PC-9 (cell line): ENCODE measurements at places on chromosomes 11 and 22. TPM values are rescaled to one million over a fixed set of nuclear protein-coding genes. Genes with fewer than 3 reads are reported as not detected.

- no peaks in the 10 kb centered on the region for H3K27me3 ChIP-seq
- peaks cover 57% of the 10 kb centered on the region for H3K4me1 ChIP-seq
- H3K4me3 ChIP-seq = no peak overlapping the region
- DNase-seq = peak; percentile 88
- H3K27ac ChIP-seq = peak overlapping the region; percentile 80
These were observed 50.9 kb upstream of the CDON start for GRCh38 chr11:126113515-126113957.

DNA sequence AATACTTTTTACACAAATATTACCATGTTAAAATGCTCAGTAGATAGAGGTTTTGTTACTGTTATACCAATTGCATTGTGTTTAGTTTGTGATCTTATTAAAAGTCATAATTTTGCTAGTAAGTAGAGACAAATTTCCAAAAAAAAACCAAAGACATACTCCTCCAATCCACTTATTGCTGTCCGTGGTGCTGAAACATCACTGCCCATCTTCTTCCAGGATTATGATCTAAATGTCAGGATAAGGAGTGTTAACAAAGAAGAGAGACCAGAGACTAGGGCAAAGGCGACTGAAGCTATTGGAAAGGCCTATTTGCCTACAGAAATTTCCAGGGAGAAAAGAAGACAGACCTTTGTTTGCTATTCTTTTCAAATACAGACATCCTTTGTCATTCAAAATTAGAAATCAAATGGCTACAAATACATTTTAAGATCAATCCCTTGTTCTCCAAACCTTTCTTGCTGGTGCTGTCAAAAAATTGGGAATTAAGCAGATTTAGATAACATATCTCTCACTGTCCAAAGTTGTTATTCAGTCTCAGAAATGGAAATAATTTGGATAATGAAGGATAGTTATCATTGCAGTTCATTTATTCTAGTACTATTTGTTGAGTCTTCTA is 199.7 kb downstream of the C11orf91 start:
- no peak for DNase-seq
- H3K27me3 ChIP-seq = no peaks in the 10 kb centered on the region
- H3K27ac ChIP-seq = no peak overlapping the region
- H3K4me1 ChIP-seq = no peaks in the 10 kb centered on the region
- H3K36me3 ChIP-seq = no peaks in the 10 kb centered on the region

GRCh38 chr22:48892578-48893287 is 934.9 kb downstream of the BRD1 start:
- peaks cover 98% of the 10 kb centered on the region for H3K27me3 ChIP-seq
- no peak overlapping the region for H3K27ac ChIP-seq
- H3K36me3 ChIP-seq = no peaks in the 10 kb centered on the region
- no peak overlapping the region for H3K4me3 ChIP-seq

Gene CDC45
- total RNA-seq = 27.5 and 29.1 TPM in 2 replicates

Gene C22orf15
- total RNA-seq = not detected in 2 replicates

DNA sequence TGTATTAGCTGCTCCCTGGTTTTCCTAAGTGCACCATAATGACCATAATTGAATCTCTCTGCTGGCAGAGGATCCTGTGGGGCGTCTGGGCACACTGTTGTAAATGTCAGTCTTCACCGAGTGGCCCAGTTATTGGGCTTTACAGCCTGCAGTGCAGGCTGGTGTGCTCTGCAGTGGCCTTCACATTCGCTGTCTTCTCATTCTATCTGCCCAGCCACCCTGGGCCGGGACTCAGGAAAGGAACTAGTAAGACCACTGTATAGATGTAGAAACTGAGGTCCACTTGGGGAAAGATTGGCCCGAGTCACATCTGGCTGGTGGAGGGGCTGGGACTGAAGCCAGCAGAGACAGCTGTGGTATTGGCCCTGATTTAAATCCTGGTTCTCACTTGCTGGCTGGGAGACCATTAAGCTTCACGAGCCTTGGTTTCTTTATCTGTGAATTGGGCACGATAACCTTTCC is 49.3 kb downstream of the TSPAN18 start:
- H3K4me1 ChIP-seq = no peaks in the 10 kb centered on the region
- H3K4me3 ChIP-seq = no peak overlapping the region
- DNase-seq = no peak
- no peak overlapping the region for H3K27ac ChIP-seq
- H3K36me3 ChIP-seq = no peaks in the 10 kb centered on the region

DNA sequence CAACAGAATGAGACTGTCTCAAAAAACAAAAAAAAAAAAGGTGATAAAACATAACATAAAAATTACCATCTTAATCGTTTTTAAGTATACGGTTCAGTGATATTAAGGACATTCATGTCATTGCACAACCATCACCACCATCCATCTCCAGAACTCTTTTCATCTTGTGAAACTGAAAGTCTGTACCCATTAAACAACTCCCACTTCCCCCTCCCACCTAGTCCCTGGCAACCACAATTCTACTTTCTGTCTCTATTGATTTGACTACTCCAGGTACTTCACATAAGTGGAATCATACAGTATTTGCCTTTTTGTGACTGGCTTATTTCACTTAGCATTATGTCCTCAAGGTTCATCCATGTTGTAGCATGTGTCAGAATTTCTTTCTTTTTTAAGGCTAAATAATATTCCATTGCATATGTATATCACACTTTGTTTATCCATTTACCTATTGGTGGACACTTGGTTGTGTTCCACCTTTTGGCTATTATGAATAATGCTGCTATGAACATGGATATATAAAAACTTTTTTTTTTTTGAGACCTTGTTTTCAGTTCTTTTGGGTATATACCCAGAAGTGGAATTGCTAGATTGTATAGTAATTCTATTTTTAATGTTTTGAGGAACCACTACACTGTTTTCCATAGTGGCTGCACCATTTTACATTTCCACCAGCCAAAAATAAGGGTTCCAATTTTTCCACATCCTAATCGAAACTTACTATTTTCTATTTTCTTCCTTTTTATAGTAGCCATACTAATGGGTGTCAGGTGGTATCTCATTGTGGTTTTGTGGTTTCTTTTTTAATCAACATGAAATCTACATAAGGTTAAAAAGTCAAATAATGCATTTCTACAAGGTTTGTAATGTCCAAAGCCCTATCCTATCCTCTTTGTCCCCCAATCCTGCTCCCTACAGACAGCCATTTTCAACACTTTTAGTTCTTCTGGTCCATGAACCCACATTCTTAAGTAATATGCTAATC is 23.4 kb upstream of the PIK3C2A start:
- H3K27ac ChIP-seq = no peak overlapping the region
- H3K27me3 ChIP-seq = no peaks in the 10 kb centered on the region
- no peaks in the 10 kb centered on the region for H3K36me3 ChIP-seq
- H3K4me3 ChIP-seq = no peak overlapping the region
- H3K4me1 ChIP-seq = no peaks in the 10 kb centered on the region

Gene CHCHD10
- total RNA-seq = 37.0 and 43.5 TPM in 2 replicates

DNA sequence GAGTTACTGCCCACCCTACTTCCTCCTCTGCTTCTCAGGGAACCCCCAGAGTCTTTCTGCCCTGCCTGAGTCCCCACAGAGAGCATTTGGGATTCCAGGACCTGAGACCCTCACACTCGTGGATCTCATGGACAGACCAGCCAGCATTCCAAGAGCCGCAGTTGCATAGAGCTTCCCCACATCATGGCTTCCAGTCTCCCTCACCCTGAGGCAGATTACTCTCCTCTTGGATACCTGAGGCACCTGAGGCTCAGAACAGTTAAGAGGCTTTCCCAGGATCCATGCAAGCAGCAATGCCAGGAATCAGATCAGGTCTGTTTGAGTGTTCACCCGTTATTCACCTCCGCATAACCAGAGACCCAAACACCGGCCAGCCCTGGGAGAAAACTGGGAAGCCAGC is 102.2 kb downstream of the TRIM29 start:
- no peaks in the 10 kb centered on the region for H3K36me3 ChIP-seq
- H3K27ac ChIP-seq = no peak overlapping the region
- no peaks in the 10 kb centered on the region for H3K4me1 ChIP-seq
- peaks cover 95% of the 10 kb centered on the region for H3K27me3 ChIP-seq
- DNase-seq = no peak

Gene OR52H1
- not detected in 2 replicates for total RNA-seq

DNA sequence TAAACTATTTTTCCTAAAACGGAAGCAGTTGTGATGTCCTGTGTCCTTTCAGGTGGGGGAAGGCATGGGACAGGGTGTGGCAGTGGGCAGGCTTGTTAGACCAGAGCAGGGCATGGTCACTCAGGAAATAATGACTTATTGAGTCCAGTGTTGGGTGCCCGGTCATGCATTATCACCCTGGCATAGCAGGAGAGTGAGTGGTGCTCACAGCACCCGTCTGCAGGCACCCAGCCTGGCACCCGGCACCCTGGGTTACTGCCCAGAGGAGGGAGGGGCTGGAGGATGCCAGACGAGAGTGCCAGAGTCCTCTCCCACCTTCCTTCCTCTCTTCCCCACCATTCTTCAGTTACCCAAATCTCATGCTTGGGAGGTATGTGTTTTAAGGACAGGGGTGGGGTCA is 59.1 kb downstream of the ST3GAL4 start:
- no peak overlapping the region for H3K27ac ChIP-seq
- H3K36me3 ChIP-seq = peaks cover 3% of the 10 kb centered on the region; the same call in 1 of the 2 replicates
- H3K4me1 ChIP-seq = no peaks in the 10 kb centered on the region
- DNase-seq = no peak
- no peak overlapping the region for H3K4me3 ChIP-seq

- DNase-seq = no peak
- H3K4me1 ChIP-seq = no peaks in the 10 kb centered on the region
- no peak overlapping the region for H3K27ac ChIP-seq
- no peaks in the 10 kb centered on the region for H3K27me3 ChIP-seq
These were observed 13.0 kb downstream of the ACO2 start for GRCh38 chr22:41481925-41482318.

- H3K4me1 ChIP-seq = no peaks in the 10 kb centered on the region
- no peak for DNase-seq
- no peak overlapping the region for H3K4me3 ChIP-seq
These were observed 8.6 kb upstream of the OR51G1 start for GRCh38 chr11:4932751-4933150.

Gene MADD
- total RNA-seq = 61.1 and 65.9 TPM in 2 replicates

Gene CNIH2
- 5.5 and 6.8 TPM in 2 replicates for total RNA-seq

Gene KCNQ1OT1
- 3.4 and 4.3 TPM in 2 replicates for total RNA-seq

- no peaks in the 10 kb centered on the region for H3K36me3 ChIP-seq
- H3K27ac ChIP-seq = no peak overlapping the region
- no peaks in the 10 kb centered on the region for H3K27me3 ChIP-seq
- H3K4me3 ChIP-seq = no peak overlapping the region
These were observed 28.5 kb downstream of the RPUSD4 start for GRCh38 chr11:126182787-126183445.

- peak overlapping the region; percentile 50 for H3K27ac ChIP-seq
- H3K4me1 ChIP-seq = peaks cover 79% of the 10 kb centered on the region
- no peaks in the 10 kb centered on the region for H3K27me3 ChIP-seq
- no peak for DNase-seq
- no peak overlapping the region for H3K4me3 ChIP-seq
These were observed 7.0 kb downstream of the PTPRJ start for GRCh38 chr11:47987310-47987709.

DNA sequence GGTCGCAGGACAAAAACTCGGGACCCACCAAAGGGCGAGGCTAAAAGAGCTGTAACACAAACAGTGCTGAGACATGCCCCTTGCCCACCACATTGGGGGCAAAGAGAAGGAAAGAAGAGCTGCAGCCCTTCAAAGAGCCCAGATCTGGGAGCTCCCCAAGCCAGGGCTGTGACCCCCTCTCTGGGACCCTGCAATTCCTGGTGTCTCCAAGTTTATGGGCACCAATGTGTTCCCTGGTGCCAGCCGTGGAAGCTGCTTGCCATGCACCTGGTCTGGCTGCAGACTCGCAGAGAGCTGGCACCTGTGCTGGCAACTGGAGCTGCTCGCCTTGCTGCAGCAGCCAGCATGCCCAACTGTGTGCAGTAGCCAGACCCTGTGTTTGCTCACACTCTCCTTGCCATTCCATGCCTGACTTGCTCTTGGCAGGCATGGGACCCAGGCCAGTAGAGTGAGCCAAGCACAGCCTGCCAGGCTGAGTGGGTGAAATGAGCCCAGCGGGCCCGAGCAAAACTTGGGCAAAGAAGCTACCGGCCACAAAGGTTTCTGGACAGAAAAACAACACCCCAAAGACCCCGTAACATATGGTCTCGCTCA is 16.0 kb downstream of the RRP8 start:
- H3K4me1 ChIP-seq = no peaks in the 10 kb centered on the region
- H3K27me3 ChIP-seq = no peaks in the 10 kb centered on the region
- no peak for DNase-seq
- H3K4me3 ChIP-seq = no peak overlapping the region
- no peak overlapping the region for H3K27ac ChIP-seq

Gene ACRV1
- total RNA-seq = not detected in 2 replicates

- H3K27me3 ChIP-seq = peaks cover 94% of the 10 kb centered on the region
- no peak overlapping the region for H3K27ac ChIP-seq
- H3K4me3 ChIP-seq = no peak overlapping the region
- H3K36me3 ChIP-seq = no peaks in the 10 kb centered on the region
- no peaks in the 10 kb centered on the region for H3K4me1 ChIP-seq
These were observed 1422.7 kb downstream of the BRD1 start for GRCh38 chr22:48404801-48405447.

GRCh38 chr11:74909812-74910211 is 39.1 kb downstream of the XRRA1 start:
- no peaks in the 10 kb centered on the region for H3K27me3 ChIP-seq
- H3K27ac ChIP-seq = no peak overlapping the region
- no peaks in the 10 kb centered on the region for H3K4me1 ChIP-seq
- no peak overlapping the region for H3K4me3 ChIP-seq
- DNase-seq = no peak

Gene USP2
- total RNA-seq = 2.1 and 2.7 TPM in 2 replicates

DNA sequence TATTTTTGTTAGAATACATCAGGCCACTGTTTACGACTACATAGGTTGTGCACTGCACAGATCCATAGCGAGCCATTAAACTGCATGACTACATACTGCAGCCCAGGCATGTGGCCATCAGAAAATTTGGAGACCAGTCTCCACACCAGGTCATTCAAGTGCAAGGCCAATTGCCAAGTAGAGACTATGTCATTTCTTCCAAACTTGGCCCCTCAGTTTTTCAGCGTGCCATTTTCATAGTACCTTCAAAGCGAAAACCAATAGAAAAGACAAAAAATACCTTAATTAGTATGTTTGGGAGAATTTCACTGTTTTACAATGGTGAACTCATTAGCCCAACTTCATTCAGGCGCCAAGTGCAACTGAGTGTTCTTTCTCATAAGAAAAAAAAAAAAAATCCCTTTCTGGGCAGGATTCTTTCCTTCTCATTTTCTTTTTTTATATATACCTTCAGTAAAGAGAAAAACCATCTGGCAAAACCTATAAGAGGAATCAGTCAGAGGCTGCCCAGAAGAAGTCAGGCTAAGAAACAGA is 30.4 kb downstream of the PAMR1 start:
- no peaks in the 10 kb centered on the region for H3K27me3 ChIP-seq
- no peak overlapping the region for H3K4me3 ChIP-seq
- no peaks in the 10 kb centered on the region for H3K4me1 ChIP-seq
- no peak for DNase-seq
- H3K36me3 ChIP-seq = no peaks in the 10 kb centered on the region
- no peak overlapping the region for H3K27ac ChIP-seq

GRCh38 chr22:39176714-39177455 is 24.4 kb upstream of the CBX7 start:
- no peaks in the 10 kb centered on the region for H3K36me3 ChIP-seq
- no peaks in the 10 kb centered on the region for H3K27me3 ChIP-seq
- DNase-seq = no peak
- H3K4me1 ChIP-seq = peaks cover 52% of the 10 kb centered on the region
- no peak overlapping the region for H3K4me3 ChIP-seq

Gene GAS2L1
- 15.2 and 16.6 TPM in 2 replicates for total RNA-seq

- no peak for DNase-seq
- H3K27ac ChIP-seq = no peak overlapping the region
- H3K4me3 ChIP-seq = no peak overlapping the region
- H3K4me1 ChIP-seq = 0 out of 2 replicates have a peak, but pooled peaks cover 3% of the 10 kb centered on the region
- H3K27me3 ChIP-seq = no peaks in the 10 kb centered on the region
These were observed 31.2 kb downstream of the RBFOX2 start for GRCh38 chr22:35997438-35997837.
